ENCODE measurements at places on chromosomes 3 and 15.

DNA sequence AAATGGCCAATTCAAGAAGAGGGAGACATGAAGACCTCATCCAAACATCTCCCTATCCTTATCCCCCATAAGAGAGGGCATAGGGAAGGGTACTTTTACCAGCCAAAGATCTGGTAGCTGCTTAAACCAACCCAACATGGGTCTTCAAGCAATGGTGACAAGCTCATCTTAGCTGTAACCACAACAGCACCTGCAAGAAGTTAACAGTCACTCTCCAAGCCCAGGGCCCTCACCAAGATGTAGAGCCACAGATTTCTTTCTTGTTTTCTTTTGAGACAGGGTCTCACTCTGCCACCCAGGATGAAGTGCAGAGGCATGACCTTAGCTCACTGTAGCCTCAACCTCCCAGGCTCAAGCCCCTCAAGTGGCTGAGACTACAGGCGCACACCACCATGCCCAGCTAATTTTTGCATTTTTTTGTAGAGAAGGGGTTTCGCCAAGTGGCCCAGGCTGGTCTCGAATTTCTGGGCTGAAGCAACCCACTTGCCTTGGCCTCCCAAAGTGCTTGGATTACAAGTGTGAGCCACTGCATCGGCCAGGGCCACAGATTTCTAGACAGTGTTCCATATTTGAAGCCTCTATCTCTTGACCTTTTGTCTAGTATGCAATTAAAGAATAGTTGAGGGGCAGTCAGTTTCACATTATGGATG is 57.1 kb downstream of the DHX30 start:
- no peak for DNase-seq

DNA sequence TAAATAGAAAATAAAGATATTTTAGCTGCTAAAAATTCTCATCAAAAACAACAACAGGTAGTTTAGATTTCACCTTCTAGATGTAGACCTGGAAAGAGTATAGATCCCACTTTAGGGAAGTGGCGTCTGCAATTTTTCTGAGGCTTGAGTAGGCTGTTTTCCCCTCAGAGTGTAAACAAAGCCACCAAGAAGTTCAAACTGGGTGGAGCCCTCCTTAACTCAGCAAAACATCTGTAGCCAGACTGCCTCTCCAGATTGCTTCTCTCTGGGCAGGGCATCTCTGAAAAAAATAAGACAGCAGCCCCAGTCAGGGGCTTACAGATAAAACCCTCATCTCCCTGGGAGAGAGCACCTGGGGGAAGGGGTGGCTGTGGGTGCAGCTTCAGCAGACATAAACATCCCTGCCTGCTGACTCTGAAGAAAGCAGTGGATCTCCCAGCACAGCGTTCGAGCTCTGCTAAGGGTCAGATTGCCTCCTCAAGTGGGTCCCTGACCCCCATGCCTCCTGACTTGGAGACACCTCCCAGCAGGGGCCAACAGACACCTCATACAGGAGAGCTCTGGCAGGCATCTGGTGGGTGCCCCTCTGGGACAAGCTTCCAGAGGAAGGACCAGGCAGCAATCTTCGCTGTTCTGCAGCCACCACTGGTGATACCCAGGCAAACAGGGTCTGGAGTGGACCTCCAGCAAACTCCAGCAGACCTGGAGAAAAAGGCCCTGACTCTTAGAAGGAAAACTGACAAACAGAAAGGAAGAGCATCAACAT is 259.6 kb downstream of the STXBP5L start:
- no peak for DNase-seq

DNA sequence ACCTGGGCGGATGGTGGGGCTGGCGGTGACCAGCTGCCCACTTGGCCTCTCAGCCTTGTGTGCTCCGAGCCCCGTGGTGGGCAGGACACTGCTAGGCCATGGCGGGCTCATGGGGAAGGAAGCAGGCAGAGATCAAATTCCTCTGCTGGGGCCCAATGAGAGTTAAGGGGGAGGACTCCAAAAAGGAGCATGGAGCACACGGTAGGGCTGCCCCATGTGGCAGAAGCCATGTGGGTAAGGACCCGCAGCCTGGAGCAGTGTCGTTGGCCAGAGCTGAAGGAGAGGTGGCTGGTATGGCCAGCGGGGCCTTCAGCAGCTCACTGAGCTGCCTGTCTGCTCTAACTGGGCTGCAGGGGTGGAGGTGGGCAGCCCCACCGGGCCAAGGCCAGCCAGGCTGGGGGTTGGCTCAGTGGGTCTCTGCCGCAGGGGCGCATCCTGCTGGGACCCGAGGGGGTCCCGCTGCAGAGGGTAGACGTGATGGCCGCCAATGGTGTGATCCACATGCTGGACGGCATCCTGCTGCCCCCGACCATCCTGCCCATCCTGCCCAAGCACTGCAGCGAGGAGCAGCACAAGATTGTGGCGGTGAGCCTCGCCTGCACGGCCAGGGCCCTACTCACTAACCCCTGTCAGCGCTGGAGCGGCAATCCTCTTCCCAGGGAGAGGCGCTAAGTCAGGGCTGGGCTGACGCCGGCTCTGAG is 11.3 kb downstream of the STAB1 start:
- DNase-seq, result no peak

- no peak for DNase-seq
Measured at GRCh38 chr3:52310861-52311575, 5.1 kb upstream of the DNAH1 start.

GRCh38 chr3:149545049-149545448 is 70.6 kb downstream of the TM4SF4 start:
- no peak for DNase-seq

All from C1 segment of cervical spinal cord (tissue), 14 donors.